Tongue (tissue), 3 donors: ENCODE measurements at places on chromosomes 13 and 19.

DNA sequence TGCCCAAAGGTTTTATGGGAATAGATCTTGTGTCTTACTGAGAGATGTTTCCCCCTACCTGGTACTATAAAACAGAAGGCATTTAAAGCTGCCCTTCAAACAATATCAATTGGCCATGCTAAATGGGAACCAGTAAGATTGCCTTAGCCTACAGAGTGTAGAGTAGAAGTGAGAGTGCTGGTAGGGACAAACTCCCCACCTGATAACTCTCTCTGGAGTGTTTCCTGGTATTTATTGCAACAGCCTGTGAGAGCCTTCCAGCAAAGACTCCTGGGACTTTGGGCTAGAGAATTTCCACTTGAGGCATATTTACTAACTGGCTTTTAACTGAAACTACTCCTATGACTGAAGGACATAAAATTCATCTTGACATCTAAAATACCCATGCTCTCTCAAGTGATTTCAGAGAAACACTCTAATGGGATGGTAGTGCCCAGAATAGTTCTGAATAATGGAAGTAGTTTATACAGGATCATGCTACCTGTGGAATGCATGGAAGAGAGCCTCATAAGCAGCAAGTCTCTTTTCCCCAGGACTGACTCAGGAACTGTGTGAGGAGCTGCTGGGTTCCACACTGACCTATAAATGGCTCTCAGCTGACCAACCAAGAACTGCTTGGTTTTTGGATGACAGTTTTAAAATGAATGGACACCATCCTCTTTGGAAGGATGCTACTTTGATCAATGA, 132.7 kb upstream of the SLITRK5 start:
- DNase-seq = no peak

GRCh38 chr13:59477011-59477410, 686.7 kb downstream of the DIAPH3 start:
- DNase-seq = no peak

GRCh38 chr19:10145031-10145430, 25.3 kb upstream of the EIF3G start:
- no peak for DNase-seq

- DNase-seq = no peak
Observed at GRCh38 chr13:100519626-100520025, 69.0 kb downstream of the GGACT start.

- DNase-seq = no peak
Observed at GRCh38 chr13:109480011-109480955, 306.1 kb downstream of the IRS2 start.

GRCh38 chr19:46132508-46133100, 8.1 kb upstream of the IGFL3 start:
- DNase-seq = no peak

DNA sequence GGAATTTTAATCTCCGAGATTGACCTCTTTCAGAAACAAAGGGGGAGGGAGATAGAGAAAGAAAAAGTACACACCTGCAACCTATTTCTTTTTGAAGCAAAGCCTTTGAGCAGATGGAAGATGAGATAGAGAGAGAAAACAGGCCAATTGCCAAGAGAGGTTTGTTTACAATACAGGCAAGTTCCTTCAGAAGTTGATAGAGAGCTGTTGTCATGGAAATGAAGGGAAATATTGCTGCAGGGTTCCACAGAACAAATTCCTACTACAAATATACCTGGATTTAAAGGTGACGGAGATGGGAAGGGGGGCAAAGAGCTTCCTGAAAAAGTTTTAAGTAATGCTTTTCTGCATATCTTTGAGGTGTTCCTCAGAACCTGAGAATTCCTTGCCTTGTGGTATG, 388.4 kb downstream of the NDFIP2 start:
- peak; percentile 58 for DNase-seq

- no peak for DNase-seq
Observed at GRCh38 chr19:46803555-46803954, 15.2 kb upstream of the SLC1A5 start.

DNA sequence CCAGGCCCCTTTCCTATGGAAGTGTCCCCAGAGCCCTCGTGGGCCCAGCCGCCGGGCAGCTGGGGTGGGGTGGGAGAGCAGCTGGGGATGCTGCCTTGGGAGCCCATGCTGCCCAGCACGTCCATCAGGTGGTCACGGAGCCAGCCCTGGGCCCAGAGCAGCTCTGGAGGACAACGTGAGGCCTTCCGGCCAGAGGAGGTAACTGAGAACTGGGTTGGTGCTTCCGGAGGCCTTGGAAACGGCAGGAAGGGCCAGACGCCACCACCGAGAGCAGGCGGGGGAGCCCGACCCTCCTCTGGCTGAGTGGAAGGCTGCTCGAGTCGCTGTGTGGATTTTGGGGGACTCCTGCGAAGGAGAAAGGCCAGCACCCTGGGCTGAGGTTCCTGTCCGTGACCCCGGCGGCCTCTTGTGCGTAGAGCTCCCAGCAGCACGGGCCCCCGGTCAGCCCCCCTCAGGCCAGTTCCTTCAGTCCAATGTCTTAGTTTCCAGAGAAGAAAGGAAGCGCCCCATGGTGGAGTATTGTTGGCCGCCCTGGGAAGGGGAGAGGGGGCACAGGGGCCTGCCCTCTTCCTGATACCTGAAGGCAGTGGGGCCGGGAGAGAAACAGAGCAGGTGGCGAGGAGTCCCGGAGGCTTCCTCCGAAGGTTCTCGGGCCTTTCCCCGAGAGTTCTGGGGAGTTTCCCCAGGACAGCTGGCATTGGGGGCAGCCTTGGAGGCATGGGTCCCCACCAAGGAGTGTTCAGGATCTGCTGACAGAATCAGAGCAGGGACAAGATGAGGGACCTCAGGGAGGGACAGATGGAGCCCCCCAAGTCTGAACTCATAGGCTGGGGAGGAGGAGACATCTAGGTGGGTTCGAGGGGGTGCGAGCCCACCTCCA, 68.8 kb downstream of the MLLT1 start:
- no peak for DNase-seq

GRCh38 chr13:23447927-23448326, 14.4 kb upstream of the SACS start:
- peak; percentile 91 for DNase-seq

GRCh38 chr13:37306778-37307544, 201.5 kb upstream of the CSNK1A1L start:
- peak; percentile 33 for DNase-seq

DNA sequence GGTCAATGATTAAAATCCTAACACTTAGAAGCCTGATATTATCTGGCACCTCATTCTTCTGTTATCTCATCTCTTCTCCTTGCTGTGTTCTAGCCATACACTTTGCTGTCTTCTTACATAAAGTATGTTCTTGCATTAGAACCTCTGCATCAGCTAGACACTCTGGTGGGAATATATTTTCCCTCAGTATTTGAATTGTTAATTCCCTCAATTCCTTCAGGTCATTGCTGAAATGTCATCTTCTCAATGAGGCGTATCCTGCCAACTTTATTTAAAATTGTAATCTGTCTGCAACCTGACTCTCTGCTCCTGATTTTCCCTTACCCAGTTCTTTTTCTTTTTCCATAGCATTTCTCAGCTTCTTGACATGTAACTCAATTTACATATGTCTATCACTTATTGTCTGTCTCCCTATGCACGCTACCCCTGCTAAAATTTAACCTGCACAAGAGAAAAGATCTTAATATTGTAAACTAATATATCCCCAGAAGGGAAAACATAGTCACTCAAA, 138.2 kb downstream of the UGGT2 start:
- DNase-seq = no peak
